GM23338 (cell line): ENCODE measurements at places on chromosomes 11 and 22. TPM values are rescaled to one million over a fixed set of nuclear protein-coding genes. Genes with fewer than 3 reads are reported as not detected.

The PYGM gene
- polyA plus RNA-seq: 1.5 and 2.8 TPM in 2 replicates

The CARD18 gene
- not detected in 2 replicates for polyA plus RNA-seq

The MAPK8IP2 gene
- 0.15 and 0.16 TPM in 2 replicates for polyA plus RNA-seq

DNA sequence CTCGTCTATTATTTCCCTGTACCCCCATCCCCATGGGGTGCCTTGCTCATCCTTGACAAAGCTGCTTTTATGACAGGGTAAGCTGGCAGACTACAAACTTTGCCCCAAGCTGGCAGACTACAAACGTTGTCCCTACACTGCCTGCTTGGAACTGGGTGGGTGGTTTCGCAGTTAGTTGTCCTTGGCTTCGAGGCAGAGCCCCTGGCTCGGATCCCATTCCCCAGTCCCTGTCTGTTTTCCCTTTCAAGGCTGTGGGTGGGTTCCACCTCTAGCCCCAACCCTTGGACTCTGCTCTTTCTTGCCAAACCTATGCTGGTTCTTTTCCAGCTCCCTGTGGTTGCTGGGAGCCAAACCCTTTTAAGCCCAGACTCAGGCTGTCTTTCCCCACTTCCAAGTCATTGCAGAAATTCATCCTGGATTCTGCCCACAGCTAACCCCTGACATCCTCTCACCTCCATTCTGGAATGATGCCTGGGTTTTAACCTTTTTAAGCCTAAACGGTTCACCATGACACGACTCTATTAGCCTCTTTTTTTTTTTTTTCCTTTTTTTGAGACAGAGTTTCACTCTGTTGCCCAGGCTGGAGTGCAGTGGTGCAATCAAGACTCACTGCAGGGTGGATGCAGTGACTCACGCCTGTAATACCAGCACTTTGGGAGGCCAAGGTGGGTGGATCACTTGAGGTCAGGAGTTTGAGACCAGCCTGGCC, 9.2 kb upstream of the RBM14 start:
- no peaks in the 10 kb centered on the region for H3K27me3 ChIP-seq
- H3K27ac ChIP-seq: no peak overlapping the region
- H3K4me3 ChIP-seq: no peak overlapping the region
- no peak for DNase-seq
- no peaks in the 10 kb centered on the region for H3K36me3 ChIP-seq
- H3K4me1 ChIP-seq: no peaks in the 10 kb centered on the region

- H3K27ac ChIP-seq: no peak overlapping the region
- no peak for DNase-seq
- no peak overlapping the region for H3K4me3 ChIP-seq
- H3K27me3 ChIP-seq: peaks cover 53% of the 10 kb centered on the region
- peaks cover 9% of the 10 kb centered on the region; the same call in 1 of the 2 replicates for H3K4me1 ChIP-seq
These were observed 2.6 kb upstream of the DSCAML1 start for GRCh38 chr11:117799634-117800033.

DNA sequence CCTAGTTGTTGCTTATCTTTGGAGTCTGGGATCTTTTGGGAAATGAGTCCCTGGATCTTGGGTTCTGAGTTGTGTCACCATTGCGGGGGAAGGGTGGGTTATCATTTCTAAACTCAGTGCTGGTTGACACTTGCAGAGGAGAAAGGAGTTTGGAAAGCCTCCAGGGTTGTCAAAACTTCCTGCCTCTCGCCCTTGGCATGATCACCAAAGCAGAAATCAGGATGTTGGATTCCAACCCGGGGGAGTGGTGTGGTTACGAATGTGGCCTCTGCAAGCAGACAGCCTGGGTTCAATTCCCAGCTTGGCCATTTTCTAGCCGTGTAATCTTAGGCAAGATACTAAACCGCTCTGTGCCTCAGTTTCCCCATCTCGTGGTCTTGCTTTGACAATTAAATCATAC, 24.3 kb downstream of the CD6 start:
- no peaks in the 10 kb centered on the region for H3K27me3 ChIP-seq
- H3K27ac ChIP-seq: no peak overlapping the region
- H3K4me1 ChIP-seq: no peaks in the 10 kb centered on the region

- no peak for DNase-seq
- H3K4me3 ChIP-seq: no peak overlapping the region
- H3K27me3 ChIP-seq: no peaks in the 10 kb centered on the region
- no peaks in the 10 kb centered on the region for H3K36me3 ChIP-seq
These were observed 72.0 kb upstream of the LMO1 start for GRCh38 chr11:8335683-8336082.

- H3K36me3 ChIP-seq: no peaks in the 10 kb centered on the region
- no peak overlapping the region for H3K4me3 ChIP-seq
- H3K27me3 ChIP-seq: no peaks in the 10 kb centered on the region
- peaks cover 10% of the 10 kb centered on the region for H3K4me1 ChIP-seq
- no peak overlapping the region for H3K27ac ChIP-seq
- DNase-seq: peak; percentile 69
These were observed 47.1 kb upstream of the OPCML start for GRCh38 chr11:133579165-133580031.

- H3K27me3 ChIP-seq: no peaks in the 10 kb centered on the region
- no peaks in the 10 kb centered on the region for H3K36me3 ChIP-seq
- no peaks in the 10 kb centered on the region for H3K4me1 ChIP-seq
- no peak overlapping the region for H3K27ac ChIP-seq
These were observed 46.3 kb downstream of the BIRC2 start for GRCh38 chr11:102393272-102393730.

GRCh38 chr11:71946144-71946571, 17.3 kb downstream of the RNF121 start:
- no peaks in the 10 kb centered on the region for H3K36me3 ChIP-seq
- DNase-seq: no peak
- H3K27me3 ChIP-seq: no peaks in the 10 kb centered on the region
- no peak overlapping the region for H3K4me3 ChIP-seq

DNA sequence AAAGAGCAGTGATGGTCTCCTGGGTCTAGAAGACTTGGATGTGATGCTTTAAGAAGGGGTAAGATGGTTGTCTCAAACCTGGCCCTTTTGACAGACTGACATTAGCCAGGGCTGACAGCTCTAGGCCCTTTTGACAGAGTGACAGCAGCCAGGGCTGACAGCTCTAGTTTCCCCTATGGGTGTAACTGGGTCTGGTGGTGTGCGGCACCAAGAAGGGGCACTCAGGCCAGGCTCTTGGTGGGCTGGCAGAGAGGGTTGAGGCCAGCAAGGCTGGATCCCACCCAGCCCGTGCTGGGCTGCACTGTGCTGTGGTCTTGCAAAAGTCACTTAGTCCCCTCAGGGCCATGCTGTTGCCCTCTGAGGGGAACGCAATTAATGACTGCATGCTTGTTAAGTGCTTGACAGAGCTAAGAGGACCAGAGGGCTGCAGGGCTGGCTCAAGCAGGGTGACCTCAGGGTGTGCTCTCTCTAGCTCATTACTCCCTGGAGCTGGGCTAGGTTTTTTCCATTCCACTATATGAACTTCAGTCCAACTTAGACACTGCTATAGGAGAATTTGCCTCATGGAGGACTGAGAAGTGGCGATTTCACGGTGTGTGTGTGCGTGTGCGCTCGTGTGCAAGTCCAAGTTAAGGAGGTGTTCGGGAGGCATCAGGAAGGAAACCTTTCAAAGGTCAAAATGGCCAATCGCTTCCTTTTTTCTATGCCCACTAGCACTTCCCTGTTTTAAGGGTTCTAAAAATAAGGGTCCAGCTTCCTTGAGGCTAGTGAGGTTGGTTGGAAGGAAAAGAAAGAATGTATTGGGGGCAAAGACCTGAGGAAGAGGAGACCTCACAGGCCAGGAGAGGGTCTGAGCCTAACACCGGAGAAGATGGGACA, 4.4 kb downstream of the UBASH3B start:
- H3K36me3 ChIP-seq: no peaks in the 10 kb centered on the region
- DNase-seq: no peak
- H3K27ac ChIP-seq: no peak overlapping the region
- no peak overlapping the region for H3K4me3 ChIP-seq
- H3K4me1 ChIP-seq: peaks cover 4% of the 10 kb centered on the region; the same call in 1 of the 2 replicates

DNA sequence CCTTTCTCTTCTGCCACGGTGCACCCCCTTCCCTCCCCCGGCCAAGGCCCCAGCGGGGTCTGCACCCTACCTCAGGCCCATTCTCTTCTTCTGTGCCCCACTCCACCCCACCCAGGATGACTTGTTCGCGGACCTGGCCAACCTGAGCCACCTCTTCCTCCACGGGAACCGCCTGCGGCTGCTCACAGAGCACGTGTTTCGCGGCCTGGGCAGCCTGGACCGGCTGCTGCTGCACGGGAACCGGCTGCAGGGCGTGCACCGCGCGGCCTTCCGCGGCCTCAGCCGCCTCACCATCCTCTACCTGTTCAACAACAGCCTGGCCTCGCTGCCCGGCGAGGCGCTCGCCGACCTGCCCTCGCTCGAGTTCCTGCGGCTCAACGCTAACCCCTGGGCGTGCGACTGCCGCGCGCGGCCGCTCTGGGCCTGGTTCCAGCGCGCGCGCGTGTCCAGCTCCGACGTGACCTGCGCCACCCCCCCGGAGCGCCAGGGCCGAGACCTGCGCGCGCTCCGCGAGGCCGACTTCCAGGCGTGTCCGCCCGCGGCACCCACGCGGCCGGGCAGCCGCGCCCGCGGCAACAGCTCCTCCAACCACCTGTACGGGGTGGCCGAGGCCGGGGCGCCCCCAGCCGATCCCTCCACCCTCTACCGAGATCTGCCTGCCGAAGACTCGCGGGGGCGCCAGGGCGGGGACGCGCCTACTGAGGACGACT, 15.9 kb downstream of the RTN4RL2 start:
- H3K27ac ChIP-seq: no peak overlapping the region
- H3K27me3 ChIP-seq: peaks cover 49% of the 10 kb centered on the region
- peaks cover 64% of the 10 kb centered on the region for H3K4me1 ChIP-seq
- no peaks in the 10 kb centered on the region for H3K36me3 ChIP-seq
